ENCODE measurements at places on chromosomes 5 and 9.

DNA sequence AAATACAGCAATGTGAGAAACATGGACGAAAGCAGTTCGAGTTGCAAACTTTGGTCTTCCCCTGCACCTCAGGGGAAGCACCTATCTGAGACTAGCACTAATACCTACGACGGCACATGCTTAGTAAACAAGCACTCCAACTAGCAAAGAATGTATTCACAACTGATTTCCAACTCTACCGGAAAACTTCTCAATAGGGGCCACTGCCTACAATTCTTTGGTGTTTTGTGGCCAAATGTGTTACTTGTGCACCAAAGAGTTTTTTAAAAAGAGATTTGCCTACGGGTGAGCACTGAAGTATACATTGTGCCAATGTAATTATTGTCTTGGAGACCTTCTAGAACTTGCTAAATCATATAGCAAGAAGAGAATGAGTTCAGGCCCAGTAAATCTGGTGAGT, 12.2 kb downstream of the ENC1 start:
- no peak for DNase-seq

DNA sequence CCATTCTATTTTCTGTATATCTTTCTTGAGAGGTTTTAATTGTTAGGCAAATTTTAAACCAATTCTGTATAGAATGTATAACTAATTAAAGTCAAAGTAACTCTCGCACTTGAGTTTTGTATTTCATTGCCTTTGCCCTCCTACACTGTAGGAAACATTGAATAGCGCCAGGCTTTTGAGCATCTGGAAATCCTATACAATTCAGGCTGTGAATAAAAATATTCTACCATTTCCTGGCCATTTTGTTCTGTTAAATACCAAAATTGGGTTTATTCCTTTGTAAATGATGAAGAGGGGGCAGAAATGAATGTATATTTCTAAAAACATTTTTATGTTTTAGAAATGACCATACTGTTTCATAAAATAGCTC, 571.8 kb upstream of the CLINT1 start:
- DNase-seq: no peak

GRCh38 chr9:126114850-126115460, 211.7 kb upstream of the MVB12B start:
- no peak for DNase-seq

DNA sequence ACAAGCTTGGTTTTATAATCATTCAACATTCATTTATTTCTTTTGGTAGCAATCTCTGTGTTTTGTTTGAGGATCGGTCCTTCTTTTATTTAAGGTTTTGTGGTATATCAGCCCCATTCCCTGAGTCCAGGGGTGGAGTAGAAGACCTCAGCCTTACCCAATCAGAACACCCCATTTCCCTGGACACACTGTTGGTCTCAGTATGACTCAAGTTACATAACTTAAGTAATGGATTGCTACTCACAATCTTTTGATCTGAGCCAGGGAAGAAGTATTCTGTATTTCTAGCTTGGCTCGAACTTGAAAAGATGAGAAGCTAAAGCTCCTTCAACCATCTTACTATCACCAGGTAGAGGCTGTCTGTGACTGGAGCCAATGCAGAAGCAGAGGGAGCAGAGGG, 175.2 kb upstream of the HAPLN1 start:
- DNase-seq: no peak

- no peak for DNase-seq
Measured at GRCh38 chr5:15621094-15621493, 121.1 kb downstream of the FBXL7 start.

- no peak for DNase-seq
Measured at GRCh38 chr5:132840896-132841295, 10.4 kb upstream of the SHROOM1 start.
